ENCODE measurements at places on chromosomes 2 and 18.

- no peak for DNase-seq
These were observed 55.6 kb downstream of the INPP5D start for GRCh38 chr2:233115741-233116140.

GRCh38 chr2:45014016-45014702 lies 4.9 kb upstream of the SIX2 start:
- DNase-seq = peak; percentile 35

GRCh38 chr2:69026026-69026425 lies 13.0 kb downstream of the ANTXR1 start:
- DNase-seq = peak; percentile 32

GRCh38 chr18:23718243-23718720 lies 29.0 kb downstream of the LAMA3 start:
- DNase-seq = no peak

GRCh38 chr2:239204136-239204875 lies 196.5 kb downstream of the HDAC4 start:
- no peak for DNase-seq

DNA sequence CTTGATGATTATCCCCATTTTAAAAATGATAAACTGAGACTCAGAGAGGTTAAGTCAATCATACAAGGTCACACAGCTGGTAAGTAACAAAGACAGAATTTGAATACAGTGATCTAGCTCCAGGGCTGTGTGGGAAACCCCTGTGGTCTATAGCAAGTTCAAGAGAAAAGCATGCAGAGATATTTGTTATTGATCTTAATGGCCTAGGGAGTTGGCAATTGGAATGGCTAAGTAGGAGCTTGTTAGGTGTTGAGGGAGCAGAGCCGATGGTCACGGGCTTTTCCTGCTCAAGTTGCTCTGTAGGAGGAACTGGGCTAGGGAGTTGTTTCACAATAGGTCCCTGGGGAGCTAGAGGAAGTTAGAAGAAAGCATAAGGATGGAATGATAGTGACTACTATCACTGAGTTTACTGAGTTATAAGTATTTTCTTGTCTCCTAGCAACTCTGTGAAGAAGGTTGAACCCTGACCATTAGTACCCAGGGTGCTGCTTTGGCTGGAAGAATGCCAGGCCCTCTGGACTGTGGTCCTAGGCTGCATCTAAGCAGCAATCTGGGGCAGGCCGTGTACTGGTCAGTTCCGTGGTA lies 30.0 kb downstream of the RNF125 start:
- DNase-seq = peak; percentile 11
